Smooth muscle cell of the brain vasculature (primary cell): ENCODE measurements at places on chromosomes 2 and 18.

- no peak for DNase-seq
Measured at GRCh38 chr2:65220432-65221131, 7.0 kb upstream of the ACTR2 start.

DNA sequence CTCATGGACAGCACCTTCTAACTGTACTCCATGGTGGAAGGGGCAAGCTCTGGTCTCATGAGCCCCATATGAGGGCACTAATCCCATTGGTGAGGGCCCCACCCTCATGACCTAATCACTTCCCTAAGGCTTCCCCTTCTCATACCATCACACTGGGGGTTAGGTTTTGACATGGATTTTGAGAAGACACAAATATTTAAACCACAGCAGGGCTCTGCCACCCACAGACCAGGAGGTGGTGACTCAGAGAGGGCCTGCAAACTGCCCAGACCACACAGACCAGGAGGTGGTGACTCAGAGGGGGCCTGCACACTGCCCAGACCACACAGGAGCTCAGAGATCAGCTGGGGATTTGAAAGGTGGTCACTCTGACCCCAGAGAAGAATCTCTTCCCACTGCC lies 222.0 kb downstream of the KLHL29 start:
- no peak for DNase-seq

DNA sequence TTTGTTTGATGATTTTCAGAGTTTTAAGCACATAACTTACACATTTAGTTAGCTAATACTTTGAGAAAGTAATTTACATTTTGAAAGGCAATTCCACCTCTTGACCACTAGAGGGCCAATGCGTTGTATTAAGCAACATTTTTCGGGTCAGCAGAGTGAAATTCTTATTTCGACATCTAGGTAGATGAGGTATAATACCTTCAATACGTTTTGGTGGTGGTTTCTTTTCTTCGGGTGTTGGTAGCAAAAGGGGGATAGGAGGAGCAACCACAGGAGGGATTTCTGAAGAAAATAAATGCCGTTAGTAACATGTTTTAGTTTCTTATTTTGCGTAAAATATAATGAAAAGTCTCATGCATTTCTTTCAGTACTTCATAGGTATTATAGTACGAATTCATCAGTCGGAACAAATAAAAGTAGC lies 106.3 kb downstream of the TTN start:
- DNase-seq: no peak

DNA sequence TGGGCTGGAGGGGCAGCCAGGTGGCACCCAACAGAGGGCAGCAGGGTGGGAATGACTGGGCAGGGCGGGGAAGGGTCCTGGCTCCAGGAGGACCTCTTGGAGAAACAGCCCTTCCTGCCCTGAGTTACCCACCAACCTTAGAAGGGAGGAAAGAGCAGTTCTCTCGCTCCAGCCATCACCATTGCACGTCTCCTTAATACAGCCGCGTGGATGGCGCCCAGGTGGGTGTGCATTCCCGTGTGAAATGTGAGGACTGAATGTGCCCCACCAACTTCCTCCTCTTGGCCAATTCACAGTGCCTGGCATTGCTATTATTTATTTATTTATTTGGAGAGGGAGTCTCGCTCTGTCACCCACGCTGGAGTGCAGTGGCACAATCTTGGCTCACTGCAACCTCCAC lies 107.0 kb downstream of the SMIM21 start:
- no peak for DNase-seq

DNA sequence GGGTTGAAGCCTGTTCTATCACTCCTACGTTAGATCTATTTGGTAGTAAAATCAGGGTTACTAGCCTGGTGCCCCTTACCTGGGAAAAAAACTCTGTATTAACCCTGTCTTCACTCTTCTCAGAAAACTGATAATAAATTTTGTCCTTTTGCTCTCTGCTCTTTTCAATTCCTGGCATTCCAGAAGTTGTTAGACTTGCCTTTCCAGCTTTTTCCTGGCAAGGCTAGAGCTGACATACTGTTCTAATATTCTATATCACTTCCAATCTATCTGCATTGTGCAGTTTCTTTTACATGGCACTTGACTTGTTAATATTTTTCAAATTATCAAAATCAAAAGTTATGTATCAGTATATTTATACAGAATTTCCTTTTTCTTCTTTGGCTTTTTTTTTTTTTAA lies 162.2 kb downstream of the FIGN start:
- no peak for DNase-seq

- no peak for DNase-seq
Measured at GRCh38 chr2:215104226-215104625, 34.2 kb downstream of the ABCA12 start.

GRCh38 chr2:3079959-3080948 lies 297.4 kb downstream of the EIPR1 start:
- DNase-seq: no peak

GRCh38 chr2:195819276-195819675 lies 162.2 kb downstream of the SLC39A10 start:
- no peak for DNase-seq

- DNase-seq: no peak
Measured at GRCh38 chr2:195044801-195045200, 612.2 kb upstream of the SLC39A10 start.
